ENCODE measurements at places on chromosomes 3 and 15.

DNA sequence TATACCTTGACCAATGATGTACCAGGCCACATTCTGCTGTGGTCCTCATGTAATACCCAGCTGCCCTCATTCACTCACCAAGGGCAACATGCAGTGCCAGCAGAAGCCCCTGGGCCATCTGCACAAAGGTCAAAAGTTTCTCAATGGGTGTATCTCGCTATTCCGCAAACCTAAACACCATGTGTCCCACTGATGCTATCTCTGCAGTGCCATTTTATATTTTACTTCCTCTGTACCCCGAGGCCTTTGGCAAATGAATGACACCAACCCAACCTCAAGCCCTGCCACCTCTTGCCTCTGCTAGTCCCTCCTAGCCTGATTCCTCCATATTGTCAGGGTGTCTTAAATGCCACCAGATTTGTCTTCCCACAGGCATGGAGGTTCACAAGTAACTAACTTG lies 59.2 kb downstream of the AAGAB start:
- H3K27me3 ChIP-seq = no peaks in the 10 kb centered on the region
- peak overlapping the region; percentile 63 for H3K27ac ChIP-seq
- no peak overlapping the region for H3K4me3 ChIP-seq
- peaks cover 18% of the 10 kb centered on the region for H3K4me1 ChIP-seq
- H3K36me3 ChIP-seq = peaks cover 71% of the 10 kb centered on the region
- DNase-seq = no peak

- H3K36me3 ChIP-seq = peaks cover 53% of the 10 kb centered on the region
- peaks cover 28% of the 10 kb centered on the region for H3K4me1 ChIP-seq
- H3K4me3 ChIP-seq = no peak overlapping the region
Measured at GRCh38 chr3:122719273-122719921, 38.8 kb downstream of the PARP14 start.

GRCh38 chr3:190056742-190057141 lies 64.0 kb downstream of the P3H2 start:
- H3K4me1 ChIP-seq = no peaks in the 10 kb centered on the region
- H3K36me3 ChIP-seq = no peaks in the 10 kb centered on the region
- no peak overlapping the region for H3K4me3 ChIP-seq
- DNase-seq = no peak

DNA sequence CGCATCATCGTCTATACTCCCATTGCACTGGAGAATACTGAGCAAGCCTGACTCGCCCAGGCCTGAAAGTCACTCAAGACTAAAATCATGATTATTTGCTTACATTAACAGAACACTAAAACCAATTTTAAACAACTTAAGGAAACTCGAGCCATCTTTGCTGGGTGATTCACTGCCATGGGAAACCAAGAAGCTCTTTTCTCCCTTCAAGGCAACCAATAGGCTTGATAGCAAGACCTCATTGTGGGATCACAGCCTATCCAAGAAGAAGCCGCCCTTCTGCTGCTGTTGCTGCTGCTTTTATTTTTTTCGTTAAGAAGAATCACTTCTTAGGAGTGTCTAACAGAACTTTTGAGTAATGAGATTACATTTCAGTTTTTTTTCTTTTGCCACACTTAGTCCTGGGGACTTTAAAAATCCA lies 479.4 kb downstream of the FOXP1 start:
- DNase-seq = no peak
- H3K4me1 ChIP-seq = peaks cover 54% of the 10 kb centered on the region
- H3K27ac ChIP-seq = no peak overlapping the region
- H3K36me3 ChIP-seq = peaks cover 46% of the 10 kb centered on the region
- no peak overlapping the region for H3K4me3 ChIP-seq
- H3K27me3 ChIP-seq = no peaks in the 10 kb centered on the region

- no peak overlapping the region for H3K27ac ChIP-seq
- no peak for DNase-seq
- peaks cover 5% of the 10 kb centered on the region for H3K4me1 ChIP-seq
Measured at GRCh38 chr15:51319539-51319938, 18.9 kb downstream of the CYP19A1 start.
